Vagina (tissue), 2 donors: ENCODE measurements at places on chromosomes 13 and 19.

DNA sequence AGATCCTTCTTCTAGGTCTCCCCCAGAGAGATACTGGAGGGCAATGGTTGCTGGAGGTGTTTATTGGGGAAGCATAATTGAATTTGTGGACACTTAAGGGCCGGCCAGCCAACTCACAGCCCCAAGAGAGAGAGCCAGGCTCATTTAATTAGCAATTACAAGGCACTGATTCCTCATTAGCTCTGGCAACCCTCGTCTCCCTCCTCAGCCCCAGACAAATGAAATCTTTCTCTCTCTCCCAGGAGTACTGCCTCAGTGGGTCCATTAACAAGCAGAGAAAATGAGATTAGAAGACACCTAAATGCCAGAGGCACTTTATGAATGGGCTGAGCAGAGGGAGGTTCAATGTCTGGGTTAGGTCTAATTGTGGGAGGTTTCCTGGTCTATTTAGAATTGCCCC lies 19.0 kb upstream of the FEM1A start:
- DNase-seq = no peak

- no peak for DNase-seq
Observed at GRCh38 chr13:42485272-42485671, 88.7 kb upstream of the TNFSF11 start.

GRCh38 chr19:14112809-14113385 lies 4.7 kb downstream of the PRKACA start:
- no peak for DNase-seq

DNA sequence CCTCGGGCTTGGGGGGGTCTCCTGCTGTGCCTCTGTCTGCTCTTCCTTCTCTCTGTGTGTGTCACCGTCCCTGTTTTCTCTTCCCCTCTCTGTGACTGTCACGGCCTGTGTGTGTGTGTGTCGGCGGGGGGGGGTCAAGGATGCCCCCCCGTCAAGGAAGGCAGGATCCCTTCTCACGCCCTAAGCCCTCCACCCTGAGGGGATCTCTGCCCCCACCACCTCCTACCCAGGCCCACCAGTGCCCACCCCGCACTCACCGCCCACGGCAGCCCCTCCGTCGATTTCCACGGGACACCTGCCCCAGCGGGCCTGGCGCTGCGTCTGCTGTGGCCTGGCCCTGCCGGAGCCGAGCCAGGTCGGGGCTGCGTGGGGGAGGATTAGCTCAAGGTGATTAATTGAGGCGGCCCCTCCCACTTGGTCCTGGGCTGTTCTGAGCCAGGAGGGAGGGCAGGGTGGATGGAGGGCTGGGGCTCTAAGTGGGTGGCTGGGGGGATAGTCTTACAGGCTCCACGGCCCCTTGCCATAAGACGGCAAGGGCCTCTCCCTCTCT lies at the start of gene RAX2:
Gene RAX2 (minus strand): TSS at position 323 of the 550 bp plus-strand sequence. CDS start 486 bp downstream, outside the sequence.
- DNase-seq = no peak

- no peak for DNase-seq
Observed at GRCh38 chr13:59303433-59303832, 860.3 kb downstream of the DIAPH3 start.
